Stimulated activated CD8-positive, alpha-beta memory T cell treated with anti-CD3 and anti-CD28 coated beads, Interleukin-15, amount 100 ng/mL, for 4 hours (primary cell): ENCODE measurements at places on chromosomes 2 and 18.

GRCh38 chr2:225598897-225599296, 199.4 kb downstream of the NYAP2 start:
- DNase-seq = no peak

DNA sequence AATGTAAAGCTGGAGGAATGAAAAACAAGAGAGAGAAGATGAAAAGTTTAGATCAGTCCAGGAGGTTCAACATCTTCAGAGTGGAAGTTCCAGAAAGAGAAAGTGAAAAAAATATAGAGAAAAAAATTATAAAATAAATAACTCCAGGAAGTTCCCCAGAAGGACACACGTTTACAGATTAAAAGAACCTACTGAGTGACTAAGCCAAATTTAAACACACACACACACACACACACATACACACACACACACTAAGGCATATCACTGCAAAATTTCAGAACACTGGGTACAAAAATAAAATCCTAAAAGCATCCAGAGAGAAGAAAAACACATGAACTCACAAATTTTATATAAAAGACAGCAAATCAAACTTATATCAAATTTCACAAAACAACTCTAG, 85.9 kb upstream of the PMAIP1 start:
- DNase-seq = no peak

- no peak for DNase-seq
These were observed 7.0 kb downstream of the TRAPPC12 start for GRCh38 chr2:3386448-3386958.

- no peak for DNase-seq
These were observed 177.8 kb downstream of the KIAA1328 start for GRCh38 chr18:37006742-37007141.

- DNase-seq = no peak
These were observed 187.1 kb downstream of the GULP1 start for GRCh38 chr2:188478724-188479123.

GRCh38 chr2:11984316-11985158, 238.1 kb downstream of the LPIN1 start:
- DNase-seq = no peak
